ENCODE measurements at places on chromosomes 16 and 17. TPM values are rescaled to one million over a fixed set of nuclear protein-coding genes. Genes with fewer than 3 reads are reported as not detected.

Gene TNFSF13
- total RNA-seq: 1.2 TPM

Gene TEX19
- not detected for total RNA-seq

Gene ANKFN1
- total RNA-seq: not detected

Gene UNC119
- total RNA-seq: 24.8 TPM

Gene MYCBPAP
- total RNA-seq: 1.2 TPM

Gene CACNG1
- not detected for total RNA-seq

Gene IGFALS
- 0.30 TPM for total RNA-seq

Gene ACE
- 0.89 TPM for total RNA-seq

Gene CHST5
- under 0.01 TPM for total RNA-seq

Gene MTHFSD
- total RNA-seq: 9.1 TPM

Gene CD300LB
- total RNA-seq: not detected

Gene CD300C
- not detected for total RNA-seq

Gene ENPP7
- total RNA-seq: not detected

Gene SPATA33
- total RNA-seq: 5.1 TPM

Gene KCNH4
- not detected for total RNA-seq

Gene KATNIP
- total RNA-seq: 10.6 TPM

Gene C17orf107
- 2.5 TPM for total RNA-seq
